ENCODE measurements at places on chromosomes 16 and 17.

DNA sequence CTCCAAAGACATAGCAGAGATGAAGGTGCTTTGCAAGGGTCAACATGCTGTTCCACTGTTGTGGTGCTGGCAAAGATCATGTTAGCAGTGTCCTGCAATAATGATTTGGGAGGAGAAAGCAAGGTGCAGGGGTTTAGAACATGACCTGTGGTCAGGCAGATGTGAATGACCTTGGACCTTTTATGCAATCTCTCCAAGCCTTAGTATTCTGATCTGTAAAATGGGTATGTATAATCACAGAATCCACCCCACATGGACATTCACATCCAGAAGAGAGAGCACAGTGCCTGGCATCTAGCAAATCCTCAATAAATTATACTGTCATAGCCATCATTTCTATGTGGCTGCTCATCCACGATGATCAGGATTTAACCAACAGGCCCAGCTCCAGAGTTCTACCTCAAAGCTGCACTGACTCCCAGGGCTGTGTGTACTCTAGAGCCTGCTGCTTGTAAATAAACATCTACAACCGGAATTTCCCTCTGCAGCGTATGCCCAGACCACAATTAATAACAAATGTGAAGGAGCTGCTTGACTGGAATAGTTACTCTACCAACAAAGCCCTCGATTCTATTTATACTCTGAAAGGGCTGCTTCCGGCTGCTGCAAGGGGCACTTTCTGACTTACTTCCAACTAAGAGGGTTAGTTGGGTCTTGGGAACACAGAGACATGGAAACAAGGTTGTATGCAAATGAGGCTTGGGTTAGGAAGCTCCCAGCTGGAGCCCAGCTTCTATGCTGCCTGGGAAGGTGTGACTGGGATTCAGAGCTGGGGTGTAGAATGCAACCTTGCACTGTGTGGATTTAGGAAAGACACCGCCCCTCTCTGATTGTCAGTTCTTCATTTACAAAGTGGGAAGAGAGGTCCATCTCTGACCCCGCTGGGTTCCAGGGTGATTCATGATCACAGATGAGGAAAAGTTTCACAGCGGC is 265.2 kb downstream of the XYLT1 start:
- DNase-seq, result no peak

DNA sequence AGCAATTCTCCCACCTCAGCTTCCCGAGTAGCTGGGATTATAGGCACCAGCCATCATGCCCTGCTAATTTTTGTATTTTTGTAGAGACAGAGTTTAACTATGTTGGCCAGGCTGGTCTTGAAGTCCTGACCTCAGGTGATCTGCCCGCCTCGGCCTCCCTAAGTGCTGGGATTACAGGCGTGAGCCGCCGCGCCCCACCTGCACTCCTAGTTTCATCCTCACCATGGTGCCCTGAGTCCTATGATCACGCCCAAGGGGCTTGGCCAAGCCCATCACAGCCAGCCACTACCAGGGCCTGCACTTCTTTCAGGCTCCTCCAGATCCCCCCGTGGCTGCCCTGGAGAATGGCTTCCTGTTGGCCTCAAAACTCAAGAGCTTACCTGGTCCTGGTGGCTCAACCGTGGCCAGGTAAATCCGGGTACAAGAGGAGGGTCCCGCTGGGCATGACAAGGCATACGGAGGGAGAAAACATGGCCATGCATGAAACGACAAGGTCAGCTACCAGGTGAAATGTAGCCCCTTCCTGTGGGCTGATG is 20.4 kb upstream of the TFAP4 start:
- DNase-seq, result no peak

DNA sequence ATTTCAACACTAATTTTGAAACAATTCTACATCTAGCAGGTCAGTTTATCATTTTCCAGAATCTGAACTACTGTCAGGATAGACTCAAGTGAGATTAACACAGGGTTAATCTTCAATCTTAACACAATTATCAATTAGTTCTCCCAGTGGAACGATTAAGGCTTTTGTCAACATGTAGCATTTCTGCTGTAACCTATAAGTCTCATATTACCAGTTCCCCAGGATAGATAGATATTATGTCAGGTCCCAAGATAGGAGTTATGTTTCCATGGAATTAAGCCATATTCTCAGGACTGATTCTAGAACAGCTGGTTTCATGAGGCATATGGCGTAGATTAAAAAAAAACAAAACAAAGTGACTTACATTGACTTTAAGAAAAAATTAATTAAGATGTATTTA is 4.4 kb upstream of the FBF1 start:
- DNase-seq, result no peak

DNA sequence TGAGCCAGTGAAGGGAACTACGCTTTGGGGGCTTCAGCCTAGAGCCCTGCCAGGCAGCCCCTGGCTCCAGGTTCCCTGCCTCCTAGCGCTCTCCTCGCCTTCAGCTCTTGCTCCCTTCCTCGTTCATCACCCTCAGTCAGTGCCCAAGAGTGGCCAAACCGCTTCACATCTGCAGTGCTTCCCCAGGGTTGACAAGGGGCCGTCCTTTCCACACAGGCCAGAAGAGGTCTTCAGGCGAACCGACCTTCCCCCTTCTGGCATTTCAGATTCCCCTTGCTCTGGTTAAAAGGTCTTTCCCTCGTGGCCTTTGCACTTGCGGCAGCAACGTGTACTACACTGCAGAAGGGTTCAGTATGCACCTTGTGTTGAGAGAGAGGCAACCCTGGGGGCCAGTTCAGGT is 4.1 kb downstream of the RASD1 start:
- no peak for DNase-seq

GRCh38 chr16:69064764-69065313 is 40.6 kb upstream of the HAS3 start:
- no peak for DNase-seq

GRCh38 chr17:67601897-67602296 is 115.8 kb upstream of the NOL11 start:
- DNase-seq, result no peak

DNA sequence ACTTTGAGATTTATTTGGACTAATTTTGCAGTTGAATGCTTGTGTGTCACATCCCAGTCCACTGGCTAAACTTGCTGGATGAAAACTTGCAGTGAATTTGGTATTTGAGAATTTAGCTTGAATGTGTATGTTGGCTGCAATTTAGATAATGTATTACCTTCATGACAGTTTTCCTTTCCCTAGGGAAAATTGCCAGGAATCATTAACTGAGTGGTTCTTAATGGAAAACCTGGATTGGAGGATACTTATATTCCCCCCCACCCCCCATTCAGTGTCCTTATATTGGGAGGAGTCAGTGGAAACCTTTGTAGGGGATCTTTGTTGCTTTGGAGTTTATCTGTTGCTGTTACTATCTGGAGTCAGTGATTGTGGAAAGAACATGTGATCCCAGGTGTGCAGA is 67.6 kb downstream of the KPNA2 start:
- no peak for DNase-seq

DNA sequence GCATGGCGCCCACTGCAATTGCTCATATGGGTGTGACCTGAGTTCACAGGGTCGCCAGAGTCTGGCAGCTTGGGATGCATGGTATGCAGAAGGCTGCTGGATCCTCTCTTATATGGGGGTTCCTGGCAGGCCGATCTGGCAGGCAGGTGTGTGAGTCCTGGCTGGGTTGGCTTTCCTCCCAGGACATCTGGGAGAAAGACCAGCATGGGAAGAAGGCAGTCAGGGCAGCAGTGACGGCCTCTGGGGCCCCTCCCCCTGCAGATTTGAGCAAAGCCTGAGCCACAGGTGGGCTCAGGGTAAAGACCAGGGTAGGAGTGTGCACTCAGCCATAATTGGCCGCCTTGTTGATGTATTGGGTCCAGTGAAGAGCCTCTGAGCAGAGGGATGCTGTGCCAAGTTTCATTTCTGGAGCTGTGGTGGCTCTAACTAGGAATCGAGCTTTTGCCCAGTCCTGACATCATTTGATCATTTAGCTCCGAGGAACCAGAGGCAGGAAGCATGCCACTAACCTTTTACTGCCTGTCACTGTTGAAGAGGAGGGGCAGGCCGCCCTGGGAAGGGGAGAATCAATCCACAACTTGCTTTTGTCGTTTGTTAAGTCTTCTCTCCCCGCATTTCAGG is 174.3 kb downstream of the CCDC182 start:
- no peak for DNase-seq

DNA sequence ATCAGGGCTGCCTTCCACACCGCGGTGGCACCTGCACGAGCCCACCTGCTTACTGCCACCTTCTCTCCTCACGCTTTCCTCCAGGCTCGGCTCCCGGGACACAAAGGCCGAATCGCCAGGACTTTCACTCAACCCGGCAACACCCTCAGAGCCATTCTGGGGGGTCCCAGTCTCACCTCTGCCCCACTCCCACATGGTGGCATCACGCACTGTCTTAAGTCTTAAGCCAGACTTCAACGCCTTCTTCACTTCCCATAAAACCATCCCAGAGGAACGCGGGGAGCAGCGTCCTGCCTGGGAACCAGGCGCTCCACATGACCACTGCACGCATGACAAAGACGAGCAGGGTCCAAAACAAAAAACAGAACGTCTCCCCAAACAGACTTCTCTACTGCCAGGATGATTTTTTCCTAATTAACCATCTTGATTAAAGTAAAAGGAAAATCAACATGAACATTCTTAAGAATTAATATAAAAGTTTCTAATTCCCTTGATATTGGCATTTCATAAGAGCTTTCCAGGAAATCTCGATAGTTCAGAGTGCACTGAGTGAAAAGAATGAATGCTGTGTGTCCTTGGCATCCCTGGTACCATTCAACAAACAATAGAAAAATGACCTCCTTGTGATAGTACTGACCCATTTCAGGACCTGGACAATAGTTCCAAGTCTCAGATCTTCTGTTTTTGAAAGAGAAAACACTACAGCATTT is 2.6 kb downstream of the CANT1 start:
- DNase-seq, result no peak

- no peak for DNase-seq
Measured at GRCh38 chr17:45906927-45907622, 12.7 kb downstream of the MAPT start.

DNA sequence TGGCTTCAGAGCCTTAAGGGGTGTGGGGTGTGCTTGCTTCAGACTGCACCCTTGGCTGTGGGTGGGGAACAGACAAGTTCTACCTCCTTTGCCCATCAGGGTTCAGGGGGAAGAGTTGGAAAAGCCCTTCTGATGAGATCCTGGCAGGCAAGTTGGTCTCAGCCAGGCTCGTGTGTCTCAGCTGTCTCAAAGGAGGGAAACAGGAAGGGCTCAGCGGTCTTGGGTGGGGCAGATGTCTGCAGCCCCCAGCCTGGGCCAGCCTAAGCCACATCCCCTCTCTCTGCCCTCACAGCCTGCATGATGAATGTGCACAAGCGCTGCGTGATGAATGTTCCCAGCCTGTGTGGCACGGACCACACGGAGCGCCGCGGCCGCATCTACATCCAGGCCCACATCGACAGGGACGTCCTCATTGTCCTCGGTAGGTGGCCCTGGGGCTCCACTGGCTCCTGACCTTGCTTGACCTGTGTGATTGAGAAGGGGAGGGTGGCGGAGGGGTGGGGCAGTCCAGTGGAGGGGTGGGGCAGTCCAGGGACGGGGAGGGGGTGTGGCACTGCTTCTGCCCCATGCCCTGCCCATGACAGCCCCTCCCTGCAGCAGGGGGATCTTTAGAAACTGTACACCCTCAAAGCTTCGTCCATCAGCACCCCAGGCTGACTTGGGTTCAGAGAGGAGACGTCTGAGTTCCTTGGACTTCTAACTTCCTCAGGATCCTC is 199.5 kb downstream of the PRKCB start:
- no peak for DNase-seq

GRCh38 chr16:69925311-69925710 is 25.8 kb upstream of the CLEC18A start:
- no peak for DNase-seq

- no peak for DNase-seq
Measured at GRCh38 chr16:83859265-83859664, 39.6 kb upstream of the MLYCD start.

DNA sequence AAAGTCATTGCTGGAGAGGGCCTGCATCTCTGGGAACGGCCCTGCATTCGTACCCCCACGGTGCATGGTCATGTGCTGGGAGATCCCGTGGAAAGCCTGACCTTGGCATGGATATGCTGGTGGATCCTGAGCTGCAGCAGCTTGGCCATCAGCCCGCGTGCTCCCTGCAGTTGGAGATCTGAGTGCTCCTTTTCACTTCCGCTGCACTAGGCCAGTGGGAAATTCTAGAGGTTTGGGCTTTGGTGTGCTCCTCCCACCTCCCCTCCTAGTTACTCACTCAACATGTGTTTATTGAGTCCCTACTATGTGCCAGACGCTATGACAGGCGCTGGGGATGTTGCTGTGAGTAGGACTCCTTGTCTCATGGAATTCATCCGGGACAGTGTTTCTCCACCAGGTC is 91.1 kb downstream of the RGS9 start:
- no peak for DNase-seq

DNA sequence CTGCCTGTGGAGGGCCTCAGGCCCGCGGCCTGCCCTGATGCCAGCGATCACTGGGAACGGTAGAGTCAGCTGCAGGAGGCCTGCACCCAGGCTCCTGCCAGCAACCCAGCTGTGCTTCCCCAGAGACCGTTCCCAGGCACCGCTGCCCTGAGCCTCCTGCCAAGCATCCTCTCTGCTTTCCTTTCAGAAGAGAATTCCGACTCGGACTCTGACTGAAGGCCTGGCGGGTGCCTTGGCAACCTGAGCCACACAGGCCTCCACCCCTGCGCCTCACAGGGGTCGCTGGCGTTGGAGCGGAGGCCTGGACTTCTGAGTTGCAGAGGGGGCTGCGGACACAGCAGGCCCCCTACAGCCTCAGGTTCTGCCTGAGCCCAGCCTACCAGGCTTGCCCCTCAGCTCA is 7.9 kb downstream of the CMTM3 start:
- no peak for DNase-seq

- DNase-seq, result no peak
Measured at GRCh38 chr17:78395155-78395554, 16.7 kb downstream of the PGS1 start.

DNA sequence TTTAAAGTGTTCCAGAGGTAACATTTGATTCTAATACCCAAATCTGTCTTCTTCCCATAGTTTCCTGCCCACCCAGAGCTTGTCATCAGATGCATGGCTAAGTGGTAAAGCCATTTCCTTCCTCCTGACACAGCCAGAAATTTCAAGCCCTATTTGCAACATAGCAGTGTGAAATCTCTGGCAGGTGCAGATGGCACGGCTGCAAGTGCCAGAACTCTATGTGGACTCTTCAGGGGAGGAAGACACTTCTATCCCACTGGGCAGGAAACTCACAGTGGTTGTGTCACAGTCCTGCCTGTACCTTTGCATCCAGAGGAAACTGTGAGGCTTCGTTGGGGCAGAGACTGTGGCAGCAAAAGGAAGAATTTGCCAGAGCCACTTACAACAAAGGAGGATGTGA is 13.2 kb downstream of the DYNLRB2 start:
- DNase-seq, result no peak

- DNase-seq, result no peak
Measured at GRCh38 chr17:17568772-17569195, 22.7 kb downstream of the PEMT start.

GRCh38 chr16:4334724-4335495 is 16.2 kb downstream of the PAM16 start:
- no peak for DNase-seq

All from stimulated activated CD4-positive, alpha-beta T cell treated with anti-CD3 and anti-CD28 coated beads, Interleukin-1b, Interleukin-23, amount 100 ng/mL, for 1 hour (primary cell).